NCI-H460 (cell line): ENCODE measurements at places on chromosomes 2 and 18.

DNA sequence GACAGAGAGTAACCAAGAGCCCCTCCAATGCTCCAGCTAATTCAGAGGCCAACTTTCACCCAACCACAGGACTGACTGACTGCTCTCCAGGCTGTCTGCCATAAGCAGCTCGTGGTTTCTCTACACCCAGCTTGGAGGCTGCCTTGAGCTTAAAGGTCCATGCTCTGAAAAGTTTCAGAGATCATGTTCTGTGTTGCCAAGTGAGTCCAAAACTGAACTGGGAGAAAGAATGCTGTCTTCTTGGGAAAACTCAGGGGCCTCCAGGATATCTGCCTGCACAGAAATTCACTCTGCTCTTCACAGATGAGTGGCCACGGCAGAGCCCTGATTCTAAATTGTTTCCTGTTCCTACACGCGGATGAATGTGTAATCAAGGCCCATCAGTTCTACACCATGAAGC, 51.1 kb downstream of the LPIN2 start:
- no peak for DNase-seq

DNA sequence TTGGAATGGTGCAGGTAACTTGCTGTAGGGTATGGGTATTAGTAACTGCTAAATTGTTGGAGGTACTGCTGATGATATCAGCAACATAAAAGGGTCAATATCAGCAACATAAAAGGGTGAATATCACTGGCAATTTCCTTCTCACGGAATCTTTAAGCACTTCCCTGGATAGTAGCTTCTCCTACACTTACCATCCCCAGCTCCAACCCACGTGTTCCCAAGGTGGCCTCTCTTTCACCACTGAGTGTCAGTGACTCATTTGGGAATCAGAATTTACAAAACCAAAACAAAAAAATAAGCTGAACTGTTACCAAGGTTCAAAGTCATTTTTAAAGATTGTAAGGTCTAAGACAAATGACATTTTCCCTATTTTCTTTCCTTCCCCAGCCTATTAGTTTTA, 70.8 kb downstream of the LRP2 start:
- no peak for DNase-seq

- DNase-seq, result no peak
These were observed 5.4 kb downstream of the CACNB4 start for GRCh38 chr2:152093464-152093863.

GRCh38 chr2:38128653-38129052, 52.7 kb upstream of the CYP1B1 start:
- DNase-seq, result no peak

- no peak for DNase-seq
These were observed 248.7 kb upstream of the ATP5MC3 start for GRCh38 chr2:175430236-175430635.

GRCh38 chr2:23124214-23124750, 260.7 kb upstream of the KLHL29 start:
- no peak for DNase-seq

GRCh38 chr2:234725528-234726264, 226.1 kb upstream of the SH3BP4 start:
- peak; percentile 33 for DNase-seq
